ENCODE measurements at places on chromosomes 4 and X.

DNA sequence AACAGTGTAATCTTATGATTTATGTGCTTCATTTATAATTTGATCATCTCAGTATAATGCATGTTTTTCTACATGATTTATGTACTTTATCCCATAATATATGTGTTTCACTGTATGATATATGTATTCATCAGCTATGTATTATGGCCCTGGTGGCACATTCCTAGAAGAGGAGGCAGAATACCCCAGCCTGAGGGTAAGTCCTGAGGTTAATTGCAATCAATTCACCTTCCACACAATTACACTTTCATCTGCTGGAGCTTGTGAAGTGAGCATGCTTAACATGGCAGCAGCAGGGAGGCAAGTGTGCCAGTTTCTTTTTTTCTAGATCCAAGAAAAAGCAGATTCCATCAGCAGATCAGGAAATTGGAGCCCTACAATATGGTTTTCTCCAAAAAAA lies 81.2 kb downstream of the CXXC4 start:
- no peak for DNase-seq

DNA sequence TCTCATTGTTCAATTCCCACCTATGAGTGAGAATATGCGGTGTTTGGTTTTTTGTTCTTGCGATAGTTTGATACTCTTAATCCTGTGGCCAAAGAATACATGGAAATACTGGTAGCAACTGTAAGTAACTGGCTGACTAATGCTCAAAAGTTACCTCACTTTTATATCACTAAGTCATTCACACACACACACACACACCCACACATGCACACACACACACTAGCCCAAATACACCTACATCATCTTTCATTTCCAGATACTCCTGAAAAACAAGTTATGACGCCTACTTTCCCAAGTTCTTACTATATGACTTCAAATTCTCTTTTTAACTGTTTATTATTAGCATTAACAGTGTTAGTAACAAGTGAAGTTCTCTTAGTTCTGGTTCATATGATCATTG lies 101.3 kb downstream of the DCHS2 start:
- no peak for DNase-seq

- DNase-seq = no peak
Observed at GRCh38 chrX:21524008-21524407, 134.1 kb downstream of the KLHL34 start.

DNA sequence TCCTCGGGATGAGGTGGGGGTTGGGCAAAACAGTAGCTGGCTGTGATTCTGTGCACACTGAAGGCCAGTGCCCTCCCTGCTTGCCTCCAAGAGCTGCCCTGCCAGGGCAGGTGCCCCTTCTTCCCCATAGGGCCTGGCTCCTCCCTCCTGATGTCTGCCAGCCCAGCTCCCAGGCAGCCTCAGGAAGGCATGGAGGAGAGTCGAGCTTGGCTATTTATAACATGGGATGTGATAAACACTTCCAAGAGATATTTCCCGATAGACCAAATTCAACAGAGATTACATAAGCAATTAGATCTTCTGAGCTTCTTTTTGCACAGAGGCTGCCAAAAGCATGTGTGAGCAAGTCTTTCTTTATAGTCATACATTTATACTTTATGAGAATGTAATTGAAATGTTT lies 45.3 kb upstream of the PJA1 start:
- DNase-seq = no peak

DNA sequence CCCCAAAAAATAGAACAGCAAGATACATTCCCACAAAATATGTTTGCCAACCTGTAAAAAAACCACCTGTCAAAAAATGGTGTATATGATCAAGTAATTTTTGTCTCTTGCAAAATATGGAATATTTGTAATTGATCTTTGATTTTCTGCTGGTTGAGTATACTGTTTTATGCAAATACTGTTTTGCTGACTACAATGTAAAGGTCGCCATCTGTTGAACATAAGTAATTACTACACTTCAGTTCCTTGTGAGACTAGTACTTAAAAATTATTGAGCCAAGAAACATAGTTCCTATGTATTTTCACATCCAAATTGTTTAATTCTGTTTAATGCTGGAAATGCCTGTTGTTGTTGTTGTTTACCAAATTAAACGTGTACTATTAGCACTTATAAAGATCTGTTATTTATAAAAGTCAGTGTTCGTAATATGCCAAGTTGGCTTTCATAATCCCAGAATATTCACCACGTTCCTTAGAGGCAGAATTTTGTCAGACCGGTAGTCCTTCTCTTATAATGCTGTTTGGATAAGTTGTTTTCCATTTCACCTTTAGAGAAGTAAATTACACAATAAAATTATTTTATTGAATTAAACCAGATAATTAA lies 144.2 kb downstream of the PDLIM5 start:
- DNase-seq = no peak

- DNase-seq = no peak
Observed at GRCh38 chr4:85696661-85697060, 221.7 kb downstream of the ARHGAP24 start.

DNA sequence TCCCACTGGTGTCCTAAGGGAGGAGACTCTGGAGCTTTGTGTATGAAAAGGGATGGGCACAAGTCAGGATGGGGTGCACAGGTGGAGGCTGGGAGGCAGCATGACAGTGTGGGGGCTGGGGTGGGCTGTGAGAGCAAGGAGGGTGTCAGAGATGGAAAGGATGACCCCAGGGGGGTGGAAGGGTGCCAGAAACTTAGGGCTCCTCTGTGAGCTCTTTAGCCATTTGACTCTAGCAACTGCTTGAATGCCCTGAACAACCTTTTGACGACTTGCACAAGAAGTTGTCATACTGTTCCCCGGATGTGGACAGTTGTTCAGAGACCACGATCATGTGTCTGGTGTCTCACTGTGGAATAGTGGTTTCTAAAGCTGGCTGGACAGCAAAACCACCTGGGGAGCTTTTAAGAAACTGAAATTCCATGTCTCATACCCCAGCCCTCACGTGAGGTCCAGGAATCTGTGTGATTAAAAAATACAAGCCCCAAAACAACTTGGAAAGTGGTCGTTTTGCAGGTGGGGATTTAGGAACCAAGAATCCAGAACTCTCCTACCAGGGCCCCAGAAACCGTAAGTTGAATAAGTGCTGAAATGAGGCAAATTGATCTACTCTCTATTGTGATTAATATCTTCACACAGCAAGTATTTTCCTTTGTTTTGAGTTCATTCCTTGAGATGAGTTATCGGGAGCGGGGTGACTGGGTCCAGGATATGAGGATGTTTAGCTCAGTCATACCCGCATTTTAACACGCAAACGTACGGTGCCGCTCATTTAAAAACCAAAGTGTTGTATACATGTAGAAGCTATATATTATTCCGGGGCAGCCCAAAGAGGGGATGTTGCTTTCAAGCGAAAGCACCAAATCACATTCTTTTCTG lies 3.4 kb downstream of the RHOH start:
- DNase-seq = no peak

GRCh38 chrX:132622130-132622529 lies 133.3 kb upstream of the MBNL3 start:
- peak; percentile 47 for DNase-seq

- DNase-seq = peak; percentile 91
Observed at GRCh38 chrX:151722241-151722846, 6.5 kb downstream of the FATE1 start.

GRCh38 chr4:42750091-42750490 lies 93.2 kb upstream of the ATP8A1 start:
- no peak for DNase-seq

DNA sequence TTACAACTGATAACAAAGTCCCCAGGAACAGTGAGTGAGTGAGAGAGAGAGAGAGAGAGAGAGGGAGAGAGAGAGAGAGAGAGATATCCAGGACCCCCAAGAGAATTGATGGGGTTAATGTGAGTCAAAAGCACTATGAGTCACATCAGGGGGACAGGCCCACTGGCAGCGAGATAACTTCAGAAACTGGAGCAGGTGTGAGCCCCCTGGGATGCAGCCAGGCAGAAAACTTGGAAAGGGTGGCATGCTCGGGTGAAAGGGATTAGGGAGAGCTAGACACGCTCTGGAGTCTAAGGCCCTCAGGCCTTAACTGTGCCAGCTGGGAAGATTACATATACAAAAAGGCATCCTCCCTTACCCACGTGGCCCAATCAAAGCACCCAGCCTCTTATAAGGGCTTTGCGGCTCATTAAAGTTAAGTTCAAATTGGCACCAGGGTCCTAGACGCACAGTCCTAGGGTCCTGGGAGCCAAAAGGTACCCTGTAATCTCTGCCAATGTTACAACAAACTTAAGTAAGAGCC lies 841 bp downstream of the ACOT9 start:
- peak; percentile 81 for DNase-seq

DNA sequence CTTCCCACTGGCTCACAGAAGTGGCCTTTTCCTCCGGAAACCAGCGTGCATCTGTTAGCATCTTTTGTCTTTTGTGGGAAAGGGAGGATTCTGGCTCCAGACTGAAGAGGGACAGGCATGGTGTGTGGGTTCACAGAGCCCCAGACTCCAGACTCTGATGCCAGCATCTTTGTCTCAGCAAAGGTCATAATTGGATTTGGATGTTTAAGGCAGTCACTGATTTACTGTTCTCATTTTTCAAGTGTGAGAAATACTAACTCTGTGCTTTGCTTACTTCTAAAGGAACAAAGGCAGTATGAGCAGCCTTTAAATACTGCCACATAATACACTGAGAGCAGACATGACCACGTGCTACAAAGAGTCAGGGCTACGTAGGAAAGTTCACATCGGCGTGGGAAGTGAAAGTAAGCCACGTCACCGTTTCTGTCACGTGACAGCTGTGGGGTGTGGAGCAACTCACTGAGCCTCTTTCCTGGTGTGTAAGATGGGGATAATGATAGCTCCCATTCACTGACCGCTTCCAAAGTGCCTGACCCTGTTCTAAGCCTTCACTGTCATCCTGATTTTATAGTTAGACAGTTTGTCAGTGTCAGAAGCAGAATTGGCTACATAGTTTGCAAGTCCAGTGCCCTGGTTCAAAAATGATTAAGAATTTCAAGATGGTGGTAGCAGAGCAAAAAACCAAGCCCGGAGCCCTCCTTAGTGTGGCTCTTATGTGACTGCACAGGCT lies 24.8 kb upstream of the TMSB4X start:
- no peak for DNase-seq

- DNase-seq = peak; percentile 22
Observed at GRCh38 chr4:110518889-110519490, 43.0 kb downstream of the ENPEP start.

DNA sequence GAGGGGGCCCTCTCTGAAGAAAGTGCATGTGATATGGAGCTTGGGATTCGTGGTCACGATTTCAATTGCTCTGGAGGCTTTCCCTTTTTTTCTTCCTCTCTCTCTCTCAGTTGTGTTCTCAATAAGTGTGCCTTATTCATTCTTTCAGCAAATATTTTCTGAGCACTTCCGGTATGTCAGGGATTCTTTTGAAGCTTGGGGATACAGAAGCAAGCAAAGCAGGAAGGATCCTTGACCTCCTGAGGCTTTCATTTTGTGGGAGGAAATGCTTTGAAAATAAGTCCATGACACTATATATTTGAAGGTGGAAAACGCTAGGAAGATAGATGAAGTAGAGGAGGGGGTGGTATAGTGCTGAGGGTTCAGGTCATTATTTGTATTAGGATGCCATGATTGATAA lies 12.6 kb upstream of the GABRE start:
- no peak for DNase-seq

DNA sequence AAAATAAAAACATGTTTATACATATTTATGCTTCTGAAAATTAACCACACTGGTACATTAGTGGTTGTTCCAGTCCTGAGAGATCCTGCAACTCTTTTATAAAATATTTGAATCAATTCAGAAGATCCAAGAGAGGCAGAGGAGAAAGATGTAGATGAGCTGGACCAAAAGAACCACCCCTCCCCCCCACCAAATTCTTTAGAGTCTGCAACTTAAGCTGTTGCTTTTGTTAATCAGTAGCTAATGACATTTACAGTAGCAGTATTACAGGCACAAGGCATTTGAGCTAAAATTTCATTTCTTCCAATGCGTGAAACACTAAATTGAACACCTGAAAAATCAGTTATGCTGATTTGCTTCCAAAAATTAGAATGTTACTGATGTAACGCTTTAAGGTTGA lies 61.5 kb downstream of the PDK3 start:
- no peak for DNase-seq

DNA sequence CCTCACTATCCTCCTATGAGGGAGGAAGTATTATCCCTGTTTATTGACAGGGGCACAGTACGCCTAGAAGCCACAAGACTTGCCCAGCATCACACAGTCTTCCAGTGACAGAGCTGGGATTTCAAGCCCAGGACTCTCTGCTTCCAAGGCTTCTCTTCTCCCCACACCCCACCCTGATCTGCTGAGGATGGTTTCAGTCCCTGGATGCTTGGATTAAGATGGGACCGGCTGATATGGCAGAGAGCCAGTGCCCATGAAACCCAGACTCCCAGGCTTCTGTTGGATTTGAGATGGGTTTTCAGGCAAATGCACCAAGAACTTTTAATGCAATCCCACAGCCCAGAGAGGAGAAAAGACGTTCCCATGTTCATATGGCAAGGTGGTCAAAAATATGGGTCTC lies 23.2 kb downstream of the EFNB1 start:
- no peak for DNase-seq

GRCh38 chr4:123939621-123940020 lies 543.0 kb downstream of the SPRY1 start:
- no peak for DNase-seq

GRCh38 chrX:145178268-145178667 lies 69.0 kb upstream of the SPANXN1 start:
- no peak for DNase-seq

GRCh38 chr4:127049526-127049925 lies 583.2 kb upstream of the INTU start:
- DNase-seq = no peak

DNA sequence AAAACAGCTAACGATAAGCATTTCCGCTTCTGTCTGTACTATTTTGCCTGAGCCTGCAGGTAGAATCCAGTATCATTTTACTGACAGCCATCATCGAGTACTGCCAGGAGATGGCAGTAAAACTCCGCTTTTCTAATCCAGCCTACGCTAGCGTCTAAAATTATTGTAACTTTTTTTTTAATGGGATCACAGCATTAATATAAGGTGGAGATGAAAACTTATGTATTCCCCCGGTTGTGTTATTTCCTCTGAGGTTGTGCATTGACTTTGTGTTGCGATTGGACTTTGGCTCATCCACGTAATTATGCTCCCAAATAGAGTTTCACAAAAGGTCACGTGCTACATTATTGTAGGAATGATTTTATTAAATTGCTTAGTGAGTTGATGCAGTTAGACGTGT lies 248.1 kb downstream of the C4orf33 start:
- no peak for DNase-seq
